ENCODE measurements at places on chromosomes 1 and 21.

DNA sequence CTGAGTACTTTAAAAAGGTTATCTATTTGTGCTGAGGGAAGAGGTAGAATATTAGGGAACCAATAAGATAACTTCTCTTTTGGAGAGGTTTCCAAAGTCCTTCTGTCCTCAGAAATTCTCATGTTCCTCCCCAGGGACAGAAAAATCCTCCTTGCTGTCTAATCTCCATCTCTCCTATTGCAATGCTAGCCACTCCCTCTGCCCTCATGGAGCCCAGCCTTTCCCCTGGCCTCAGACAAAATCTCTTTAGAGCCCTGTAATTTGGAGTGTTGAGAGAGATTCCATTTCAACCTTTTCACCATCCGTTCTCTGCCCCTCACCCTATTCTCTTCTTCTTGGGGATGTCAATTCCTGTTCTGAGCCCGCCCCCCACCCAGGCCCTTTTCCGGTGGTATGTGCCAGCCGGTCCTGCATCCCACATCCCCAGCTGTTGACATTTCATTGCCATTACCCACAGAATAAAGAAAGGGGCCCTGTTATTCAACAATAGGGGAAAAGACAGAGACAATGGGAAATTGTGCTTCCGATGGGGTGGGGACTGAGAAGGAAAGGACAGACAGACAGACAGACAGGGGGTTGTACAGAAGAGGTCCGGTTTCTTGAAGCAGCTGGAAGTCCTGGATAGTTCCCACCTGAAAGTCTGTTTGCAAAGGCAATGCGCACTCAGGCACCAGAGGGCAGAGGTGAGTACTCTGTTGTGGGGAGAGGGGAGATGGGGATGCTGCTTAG is at the start of gene HAPLN2:
Gene HAPLN2 (plus strand): TSS at position 563 of the 729 bp plus-strand sequence. CDS start 4,076 bp downstream, outside the sequence.
- DNase-seq, result peak; percentile 30

DNA sequence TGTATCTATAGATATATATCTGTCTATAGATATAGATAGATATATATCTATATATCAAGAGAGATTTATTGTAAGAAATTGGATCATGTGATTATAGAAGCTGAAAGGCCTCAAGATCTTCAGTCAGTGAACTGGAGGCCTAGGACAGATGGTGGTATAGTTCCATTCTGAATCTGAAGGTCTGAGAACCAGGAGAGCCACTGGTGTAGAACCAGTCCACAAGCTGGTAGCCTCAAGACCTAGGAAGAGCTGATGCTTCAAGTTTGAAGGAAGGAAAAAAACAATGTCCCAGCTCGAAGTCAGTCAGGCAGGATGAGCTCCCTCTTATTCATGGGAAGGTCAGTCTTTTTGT is 213.2 kb upstream of the JUN start:
- no peak for DNase-seq

DNA sequence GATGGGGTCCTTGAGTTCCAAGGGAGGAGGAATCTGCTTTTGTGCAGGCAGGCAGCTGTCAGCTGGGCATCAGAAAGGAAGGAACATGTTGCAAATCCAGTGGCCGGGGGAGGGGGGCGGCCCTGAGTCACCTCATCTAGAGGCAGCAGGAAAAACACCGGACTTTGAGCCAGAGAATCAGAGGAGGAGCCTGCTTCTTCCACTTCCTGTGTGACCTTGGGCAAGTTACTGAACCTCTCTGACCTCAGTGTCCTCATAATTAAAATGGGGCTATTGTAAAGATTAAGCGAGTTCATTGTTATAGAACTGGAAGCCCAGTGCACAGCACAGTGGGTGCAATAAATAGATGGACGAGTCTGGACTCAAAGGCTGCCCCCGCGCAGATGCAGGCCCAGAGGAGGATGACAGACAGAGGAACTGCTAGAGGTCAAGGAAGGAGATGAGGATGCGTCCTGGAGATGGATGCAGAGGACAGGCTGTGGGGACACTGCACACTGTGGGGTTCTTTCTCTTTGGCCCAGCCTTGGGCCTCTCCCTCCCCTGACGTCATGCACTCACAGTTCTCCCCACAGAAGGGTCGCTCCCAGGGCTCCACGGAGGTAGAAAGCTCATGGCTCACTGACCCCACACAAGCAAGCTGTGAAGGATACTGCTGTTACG is 714.3 kb downstream of the MATN1 start:
- no peak for DNase-seq

- DNase-seq, result no peak
Measured at GRCh38 chr1:5554784-5555183, 437.4 kb downstream of the NPHP4 start.

DNA sequence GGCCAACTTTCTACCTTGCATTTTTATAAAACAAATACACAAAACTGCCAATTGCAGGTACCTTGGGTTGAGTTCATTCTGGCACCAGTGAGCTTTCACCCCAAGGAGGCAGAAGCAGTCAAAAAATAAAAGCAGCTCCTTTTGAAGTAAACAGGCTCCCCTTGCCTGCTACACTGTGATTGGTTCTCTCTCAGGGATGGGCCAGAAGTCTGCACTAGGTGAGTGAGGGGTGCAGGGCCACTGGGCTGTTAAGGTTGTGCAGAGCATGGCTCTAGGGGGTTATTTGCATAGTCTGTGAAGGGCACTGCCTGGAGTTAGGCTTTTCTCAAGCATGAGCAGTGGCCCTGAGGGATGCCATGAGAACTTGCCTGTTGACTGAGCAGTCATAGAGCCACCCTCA is 39.1 kb downstream of the AKNAD1 start:
- DNase-seq, result no peak

DNA sequence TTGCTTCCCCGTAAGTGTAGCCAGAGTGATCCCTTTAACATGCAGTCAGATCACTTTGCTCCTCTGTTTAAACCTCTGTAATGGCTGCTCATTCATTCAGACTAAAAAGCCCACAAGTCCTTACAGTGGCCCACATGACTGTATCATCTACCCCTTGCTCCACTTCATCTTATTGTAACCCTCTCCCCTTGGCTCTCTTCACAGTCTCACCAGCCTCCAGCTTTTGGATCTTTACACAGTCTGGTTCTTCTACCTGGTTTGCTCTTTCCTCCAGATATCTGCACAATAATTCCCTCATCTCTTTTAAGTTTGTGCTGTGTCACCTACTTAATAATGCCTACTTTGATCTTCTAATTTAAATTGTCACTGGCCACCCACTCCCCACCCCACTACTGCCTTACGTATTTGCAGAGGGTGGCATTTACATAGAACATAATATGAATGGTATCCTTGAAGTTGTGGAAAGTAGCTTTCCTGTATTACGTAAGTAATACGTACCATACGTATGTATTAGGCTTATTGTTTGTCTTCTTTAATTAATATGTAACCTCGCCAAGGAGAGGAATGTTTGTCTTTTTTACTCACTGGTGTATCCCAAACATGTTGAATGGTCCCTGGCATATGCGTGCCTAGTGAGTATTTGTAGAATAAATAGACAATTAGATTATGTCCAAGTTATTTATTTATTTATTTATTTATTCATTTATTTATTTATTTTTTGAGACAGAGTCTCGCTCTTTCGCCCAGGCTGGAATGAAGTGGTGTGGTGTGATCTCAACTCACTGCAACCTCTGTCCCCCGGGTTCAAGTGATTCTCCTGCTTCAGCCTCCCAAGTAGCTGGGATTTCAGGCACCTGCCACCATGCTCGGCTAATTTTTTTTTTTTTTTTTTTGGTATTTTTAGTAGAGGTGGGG is 48.6 kb downstream of the TSNAX start:
- no peak for DNase-seq

GRCh38 chr1:99397029-99397428 is 132.7 kb downstream of the PLPPR4 start:
- DNase-seq, result peak; percentile 34

GRCh38 chr21:42344631-42345030 is 6.2 kb downstream of the TFF2 start:
- DNase-seq, result no peak

GRCh38 chr1:186793582-186793927 is 35.2 kb upstream of the PLA2G4A start:
- DNase-seq, result peak; percentile 19

- DNase-seq, result peak; percentile 33
Measured at GRCh38 chr1:115296981-115297380, 41.1 kb downstream of the NGF start.

DNA sequence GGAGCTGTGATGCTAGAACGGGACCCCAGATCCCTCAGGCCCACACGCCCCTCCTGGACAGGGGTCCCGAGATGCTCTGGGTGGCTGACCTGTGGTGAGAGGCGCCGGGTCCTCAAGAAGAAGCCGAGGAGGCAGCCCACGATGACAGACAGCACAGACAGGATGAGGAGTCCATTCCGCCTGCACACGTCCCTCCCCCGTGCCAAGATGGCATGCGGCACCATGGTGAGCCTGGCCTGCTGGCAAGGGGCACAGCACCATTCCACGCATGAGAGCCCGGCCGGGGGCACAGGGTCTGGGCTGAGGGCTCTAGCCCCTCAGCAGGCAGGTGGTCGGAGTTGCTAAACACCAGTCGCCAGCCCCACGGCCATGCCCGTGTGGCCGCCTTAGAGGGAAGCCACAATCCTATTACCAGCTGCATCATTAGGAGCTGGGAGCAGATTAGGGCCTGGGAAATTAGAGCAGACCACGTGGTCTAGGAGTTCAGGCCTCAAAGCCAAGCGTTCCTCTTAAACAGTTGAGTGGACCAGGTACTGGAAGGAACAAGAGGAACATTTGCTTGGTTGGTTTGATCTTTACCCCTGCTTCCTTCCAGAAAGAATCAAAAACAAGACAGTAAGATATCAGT is at the start of gene SLC1A7:
Gene SLC1A7 (minus strand): TSS at position 413 of the 628 bp plus-strand sequence. CDS start 189 bp downstream, at position 224.
- DNase-seq, result no peak

GRCh38 chr1:119034359-119034758 is 46.2 kb upstream of the TBX15 start:
- no peak for DNase-seq

DNA sequence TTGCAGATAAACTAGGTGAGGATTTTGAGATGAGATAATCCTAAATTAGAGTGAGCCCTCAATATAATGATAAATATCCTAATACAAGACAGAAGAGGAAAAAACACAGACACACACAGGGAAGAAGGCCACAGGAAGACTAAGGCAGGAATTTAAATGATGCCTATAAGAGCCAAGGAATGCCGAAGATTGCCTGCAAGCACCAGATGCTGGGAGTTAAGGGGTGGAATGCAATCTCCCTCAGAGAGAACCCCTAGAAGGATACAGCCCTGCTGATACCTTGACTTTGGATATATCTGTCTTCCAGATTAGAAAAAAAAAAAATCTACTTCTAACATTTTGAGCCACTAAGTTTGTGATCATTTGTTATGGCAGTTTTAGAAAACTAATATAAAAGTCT is 299.7 kb upstream of the PRMT6 start:
- DNase-seq, result no peak

DNA sequence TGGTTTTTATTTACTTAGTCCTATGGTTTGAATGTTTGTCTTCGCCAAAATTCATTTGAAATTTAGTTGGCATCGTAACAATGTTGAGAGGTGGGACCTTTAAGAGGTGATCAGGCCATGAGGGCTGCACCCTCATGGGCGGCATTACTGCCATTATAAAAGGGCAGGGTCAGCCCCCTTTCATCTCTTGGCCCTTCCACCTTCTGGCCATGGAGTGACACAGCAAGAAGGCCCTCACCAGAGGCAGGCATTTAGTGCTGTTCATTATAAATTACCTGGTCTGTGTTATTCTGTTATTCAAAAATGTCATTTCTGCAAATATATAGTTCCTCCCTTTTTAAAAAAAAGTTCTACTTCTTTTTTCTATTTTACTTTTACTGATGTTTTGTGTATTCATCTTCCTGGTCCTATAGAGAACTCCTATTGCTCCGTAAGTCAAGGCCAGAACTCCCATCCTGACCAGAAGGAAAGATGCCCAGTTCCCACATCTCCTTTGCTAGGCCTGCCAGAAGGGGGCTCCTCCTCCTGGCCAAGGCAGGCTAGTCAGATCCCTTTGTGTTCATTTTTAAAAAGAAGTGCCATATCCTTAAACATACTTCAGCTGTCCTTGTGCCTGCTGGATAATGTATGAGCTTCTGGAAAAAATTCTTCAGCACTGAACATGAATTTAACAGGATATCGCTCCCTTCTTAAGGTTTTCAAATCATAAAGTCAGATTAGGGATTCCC is 10.0 kb upstream of the LBR start:
- peak; percentile 60 for DNase-seq

DNA sequence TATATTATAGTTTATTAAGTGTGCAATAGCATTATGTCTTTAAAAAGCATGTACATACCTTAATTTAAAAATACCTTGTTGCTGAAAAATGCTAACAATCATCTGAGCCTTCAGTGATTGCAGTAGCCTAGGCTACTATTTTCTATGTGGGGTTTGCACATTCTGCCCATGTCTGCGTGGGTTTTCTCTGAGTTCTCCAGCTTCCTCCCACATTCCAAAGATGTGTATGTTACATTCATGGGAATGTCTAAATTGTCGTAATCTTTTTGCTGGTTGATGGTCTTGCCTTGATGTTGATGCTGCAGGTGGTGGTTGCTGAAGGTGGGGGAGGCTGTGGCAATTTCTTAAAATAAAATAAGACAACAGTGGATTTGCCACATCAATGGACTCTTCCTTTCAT is 12.5 kb downstream of the AADACL3 start:
- DNase-seq, result no peak

GRCh38 chr1:32998064-32998463 is 33.5 kb upstream of the RNF19B start:
- no peak for DNase-seq

DNA sequence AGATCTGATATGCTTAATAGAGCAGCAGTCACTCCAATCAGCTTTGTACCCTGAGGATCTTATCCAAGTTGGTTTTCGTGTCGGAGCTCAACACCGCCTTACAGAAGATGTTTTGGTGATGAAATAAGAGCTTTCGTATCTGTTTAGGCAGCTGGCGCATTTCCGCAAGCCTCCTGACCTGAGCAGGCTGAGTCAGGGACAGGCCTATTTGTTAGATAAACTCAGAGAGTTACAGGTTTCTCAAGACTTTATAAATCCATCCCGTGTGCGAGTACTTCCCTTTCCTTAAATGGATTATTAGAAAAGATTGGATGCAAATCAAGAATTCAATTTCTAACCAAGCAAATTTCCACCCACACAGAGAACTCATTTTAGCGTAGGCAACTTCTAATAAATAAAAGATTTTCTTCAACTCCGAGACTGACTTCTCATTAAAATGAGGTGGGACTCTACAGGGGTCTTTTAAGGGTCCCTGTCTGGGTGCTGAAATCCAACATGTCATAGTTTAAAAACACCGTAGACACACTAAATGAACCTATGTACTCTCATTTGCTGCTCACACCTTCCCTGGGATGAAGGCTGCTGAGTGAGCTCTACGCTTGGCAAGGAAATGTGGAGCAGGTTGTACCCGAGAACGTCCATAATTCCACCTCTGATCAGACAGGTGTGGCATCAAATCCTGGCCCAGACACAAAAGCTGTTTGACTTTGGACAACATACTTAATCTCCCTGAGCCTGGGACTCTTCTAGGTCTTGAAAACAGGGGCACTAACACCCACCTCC is 106.9 kb upstream of the F3 start:
- DNase-seq, result peak; percentile 99

- DNase-seq, result peak; percentile 97
Measured at GRCh38 chr1:179881642-179882252, 338 bp upstream of the TOR1AIP1 start.

- DNase-seq, result no peak
Measured at GRCh38 chr21:38949070-38949380, 143.3 kb downstream of the ETS2 start.

- DNase-seq, result no peak
Measured at GRCh38 chr1:57616921-57617320, 193.1 kb upstream of the DAB1 start.
